Suppressor macrophage (primary cell): ENCODE measurements at places on chromosomes 11 and 22.

DNA sequence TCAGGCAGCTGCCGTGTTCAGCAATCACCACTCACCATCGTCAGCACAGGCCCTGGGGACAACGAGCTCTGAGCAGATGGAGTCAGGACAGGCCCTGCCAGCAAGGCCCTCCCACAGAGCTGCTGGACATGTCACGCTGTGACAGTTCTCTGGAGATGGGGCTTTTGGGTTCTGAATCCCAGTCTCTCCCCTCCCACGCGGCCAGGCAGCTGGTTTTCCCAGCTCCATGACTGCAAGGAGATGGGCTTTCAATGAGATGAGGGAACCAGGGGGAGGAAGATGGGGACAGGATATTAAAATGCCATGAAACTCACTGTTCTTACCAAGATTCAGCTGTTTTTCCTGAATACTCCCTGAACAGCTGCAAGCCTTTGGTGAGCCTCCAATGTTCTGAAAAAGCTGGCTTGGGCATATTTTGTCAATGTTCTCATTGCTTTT is 305.9 kb downstream of the BRD1 start:
- no peak for DNase-seq

DNA sequence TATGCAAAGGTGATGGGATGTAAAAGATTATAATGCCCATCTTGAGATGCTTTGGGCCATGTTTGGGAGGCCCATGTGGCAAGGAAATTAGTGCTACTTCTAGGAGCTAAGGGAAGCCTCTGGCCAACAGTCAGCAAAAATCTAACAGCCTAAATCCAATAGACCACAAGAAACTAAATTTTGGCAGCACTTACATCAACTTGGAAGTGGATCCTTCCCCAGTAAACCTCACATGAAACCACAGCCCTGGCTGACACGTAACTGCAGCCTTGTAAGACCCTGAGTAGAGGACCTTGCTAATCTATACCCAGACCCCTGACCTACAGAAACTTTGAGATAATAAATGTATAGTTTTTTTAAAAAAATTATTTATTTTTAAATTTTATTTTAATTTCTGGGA is 13.1 kb upstream of the GRK3 start:
- DNase-seq: no peak

DNA sequence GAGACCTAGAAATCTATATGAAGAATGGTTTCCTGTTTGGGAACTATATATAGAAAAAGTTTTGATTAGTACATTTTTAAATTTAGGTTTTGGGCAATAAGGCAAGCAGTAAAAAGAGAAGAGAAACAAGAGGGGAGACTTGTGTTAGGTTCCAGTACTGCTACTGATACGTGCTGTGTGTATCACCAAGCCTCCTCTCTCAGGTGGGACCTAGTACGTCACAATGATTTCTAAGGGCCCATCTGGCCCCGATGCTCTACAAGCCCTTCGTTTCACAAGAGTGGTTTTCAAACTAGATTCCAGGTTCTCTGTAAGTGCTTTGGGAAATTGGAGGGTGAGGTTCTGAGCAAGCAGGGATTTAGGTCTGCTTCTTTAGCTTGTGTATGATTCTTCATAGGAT is 39.2 kb downstream of the USP35 start:
- DNase-seq: no peak

GRCh38 chr11:32894149-32894827 is 1.7 kb downstream of the QSER1 start:
- peak; percentile 76 for DNase-seq

GRCh38 chr11:2691355-2691761 is 8.4 kb downstream of the KCNQ1OT1 start:
- DNase-seq: no peak

GRCh38 chr11:69215784-69216415 is 60.2 kb downstream of the SMIM38 start:
- no peak for DNase-seq

GRCh38 chr22:42925598-42925997 is 68.5 kb upstream of the ARFGAP3 start:
- DNase-seq: no peak

DNA sequence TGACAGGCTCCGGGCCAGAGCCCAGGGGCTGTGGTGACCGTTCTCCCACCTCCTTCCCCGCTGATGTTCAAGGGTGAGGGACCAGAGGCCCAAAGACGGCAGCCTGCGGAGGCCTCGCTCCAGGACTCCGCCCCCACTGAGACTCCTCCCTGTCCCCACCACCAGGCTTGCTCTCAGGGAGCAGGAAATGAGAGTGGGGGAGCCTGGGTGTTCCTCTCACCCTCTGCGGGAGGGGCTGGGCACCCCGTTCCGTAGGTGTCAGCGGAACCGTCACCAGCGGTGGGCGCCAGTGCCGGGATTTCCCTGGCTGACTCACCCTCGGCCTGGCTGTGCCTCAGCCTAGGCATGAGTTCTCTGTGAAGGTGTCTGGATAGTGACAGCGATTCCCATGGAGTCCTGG is 15.7 kb downstream of the DAGLA start:
- peak; percentile 98 for DNase-seq

DNA sequence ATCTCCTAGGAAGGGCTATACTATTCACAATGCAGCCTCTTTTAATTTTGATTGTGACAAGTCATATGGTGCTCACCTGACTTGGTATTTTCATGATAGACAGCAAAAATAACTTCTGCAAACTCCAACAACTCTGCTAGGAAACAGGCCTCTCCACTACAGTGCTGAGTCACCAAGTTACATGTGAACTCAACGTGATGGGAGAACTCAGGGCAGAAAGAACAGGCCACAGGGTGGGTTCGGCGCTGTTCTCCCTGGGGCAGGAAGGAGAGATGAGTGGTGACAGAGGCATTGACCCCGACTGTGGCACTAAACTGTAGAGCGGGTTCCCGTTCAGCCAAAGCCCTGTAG is 76.6 kb upstream of the UCP3 start:
- peak; percentile 89 for DNase-seq

- DNase-seq: no peak
These were observed 61.5 kb upstream of the EP300 start for GRCh38 chr22:41030891-41031290.

DNA sequence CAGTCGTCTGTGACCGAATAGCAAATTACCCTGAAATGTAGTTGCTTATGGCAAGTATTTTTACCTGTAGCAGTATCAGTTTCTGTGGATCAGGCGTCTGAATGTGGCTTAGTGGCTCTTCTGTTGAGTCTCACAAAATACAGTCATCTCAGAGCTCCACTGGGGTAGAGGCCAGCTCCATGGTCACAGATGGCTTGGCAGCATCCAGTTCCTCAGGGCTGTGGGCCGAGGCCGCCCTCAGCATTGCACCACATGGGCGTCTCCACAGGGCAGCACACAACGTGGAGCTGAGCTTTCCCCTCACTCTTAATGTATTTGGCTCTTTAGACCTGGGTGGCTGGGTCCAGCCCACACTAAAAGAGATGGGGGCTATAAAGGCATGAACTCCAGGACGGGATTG is 57.8 kb downstream of the SBF1 start:
- no peak for DNase-seq

DNA sequence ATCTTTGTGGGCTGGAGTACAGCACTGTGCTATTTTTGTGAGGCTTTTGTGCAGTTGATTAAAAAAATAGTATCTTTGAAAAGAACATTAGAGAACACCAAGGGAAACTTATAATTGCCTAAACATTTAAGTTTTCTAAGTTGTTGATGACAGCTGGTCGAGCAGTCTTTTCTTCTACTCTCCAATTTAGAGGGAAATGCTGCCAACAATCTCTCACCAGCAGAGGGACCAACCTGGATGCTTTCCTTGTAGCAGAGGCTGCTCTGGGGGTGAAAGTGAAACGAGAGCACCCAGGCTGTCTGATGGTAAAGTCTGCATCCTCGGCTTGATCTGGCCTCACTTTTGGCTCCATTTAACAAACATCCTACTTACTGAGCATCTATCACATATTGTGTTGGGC is 1286.5 kb upstream of the TENM4 start:
- DNase-seq: no peak

DNA sequence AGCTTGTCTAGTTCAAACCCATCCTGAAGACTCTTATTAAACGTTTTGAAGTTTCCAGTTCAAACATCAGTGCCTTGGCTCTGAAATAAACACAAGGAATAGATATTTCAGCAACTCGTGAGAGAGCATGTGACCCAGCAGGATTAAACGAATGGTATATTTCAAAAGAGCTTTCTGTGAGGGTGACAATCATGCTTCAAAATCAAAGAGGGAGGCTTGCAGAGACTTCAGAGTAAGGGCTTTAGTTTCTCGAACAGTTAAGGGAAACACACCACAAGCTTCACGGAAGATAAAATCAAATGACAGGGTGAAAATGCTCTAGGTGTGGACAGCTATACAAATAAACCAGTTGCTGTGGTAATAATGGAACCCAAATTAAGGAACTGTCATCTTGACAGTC is 1.4 kb downstream of the HPS4 start:
- peak; percentile 37 for DNase-seq

- peak; percentile 81 for DNase-seq
These were observed at the start of gene KCNQ1 for GRCh38 chr11:2444821-2445745. Gene KCNQ1 (plus strand): TSS chr11:2445008. CDS start chr11:2445099, 91 bp downstream.

GRCh38 chr11:73400293-73400692 is 24.1 kb downstream of the RELT start:
- no peak for DNase-seq

GRCh38 chr22:29477723-29478318 is 2.2 kb upstream of the NEFH start:
- DNase-seq: peak; percentile 23

DNA sequence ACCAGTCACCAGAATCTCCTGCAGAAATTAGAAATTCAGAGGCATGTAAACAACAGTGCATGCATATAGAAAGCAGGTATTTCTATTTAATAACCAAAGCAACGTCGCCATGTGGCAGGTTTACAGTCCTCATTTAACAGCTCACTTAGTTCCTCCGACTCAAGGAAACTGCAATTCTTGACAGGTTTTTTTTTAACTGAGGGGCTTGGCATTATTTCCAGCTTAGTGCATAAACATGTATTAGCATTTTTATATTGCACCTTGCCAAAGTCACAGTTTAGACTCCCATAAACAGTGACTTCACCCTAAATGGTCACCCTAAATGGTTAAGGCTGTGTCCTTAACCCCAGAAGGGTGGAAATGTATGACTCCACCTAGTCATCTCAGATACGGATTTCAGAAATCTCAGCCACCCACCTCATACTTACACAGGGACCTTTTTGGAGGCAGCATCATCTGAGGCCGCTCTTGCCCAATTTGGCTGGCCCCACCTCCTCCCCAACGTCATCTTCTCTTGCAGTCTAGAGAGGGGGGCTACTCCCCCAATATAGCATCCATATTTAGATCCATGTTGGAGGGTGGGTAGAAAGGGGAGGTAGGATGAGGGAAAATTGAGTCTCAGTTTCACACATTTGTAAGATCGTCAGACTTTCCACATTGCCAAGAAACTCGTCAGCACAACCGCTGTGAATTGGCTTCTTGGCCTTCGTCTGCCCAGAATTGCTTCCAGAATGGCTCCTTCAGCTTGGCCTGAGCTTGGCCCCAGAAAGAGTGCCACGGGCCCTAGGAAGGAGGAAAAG is 31.8 kb upstream of the SLC35C1 start:
- no peak for DNase-seq

- no peak for DNase-seq
These were observed 79.8 kb downstream of the GRIA4 start for GRCh38 chr11:105689631-105690030.

DNA sequence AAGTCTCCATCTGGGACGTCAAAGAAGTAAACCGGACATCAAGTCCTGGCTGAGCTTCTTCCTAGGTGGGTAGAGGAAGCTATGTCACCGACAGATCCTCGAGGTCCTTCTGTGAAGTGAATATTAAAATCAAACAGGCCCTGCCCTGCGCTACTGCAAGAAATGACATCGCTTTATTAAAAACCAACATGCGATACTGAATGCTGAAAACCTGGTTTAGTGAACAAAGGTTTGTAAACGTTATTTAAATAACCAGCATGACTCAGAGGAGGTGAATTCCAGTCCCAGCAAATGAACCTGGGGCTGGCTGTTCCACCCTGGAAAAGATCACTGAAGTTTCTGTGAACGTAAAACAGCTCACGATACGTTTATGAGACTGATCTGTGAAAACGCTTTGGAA is 645 bp downstream of the RTCB start:
- DNase-seq: peak; percentile 10
